Stimulated activated naive CD8-positive, alpha-beta T cell treated with anti-CD3 and anti-CD28 coated beads, Interleukin-15, Interleukin-2, amounts not matched to agents 100 U/mL and 50 U/mL, for 24 hours (primary cell): ENCODE measurements at places on chromosomes 6 and 20.
A peak's percentile ranks its signal among the peaks of the same experiment; 100 is the strongest.

GRCh38 chr6:74557236-74557635, 648.6 kb downstream of the COL12A1 start:
- DNase-seq: no peak

DNA sequence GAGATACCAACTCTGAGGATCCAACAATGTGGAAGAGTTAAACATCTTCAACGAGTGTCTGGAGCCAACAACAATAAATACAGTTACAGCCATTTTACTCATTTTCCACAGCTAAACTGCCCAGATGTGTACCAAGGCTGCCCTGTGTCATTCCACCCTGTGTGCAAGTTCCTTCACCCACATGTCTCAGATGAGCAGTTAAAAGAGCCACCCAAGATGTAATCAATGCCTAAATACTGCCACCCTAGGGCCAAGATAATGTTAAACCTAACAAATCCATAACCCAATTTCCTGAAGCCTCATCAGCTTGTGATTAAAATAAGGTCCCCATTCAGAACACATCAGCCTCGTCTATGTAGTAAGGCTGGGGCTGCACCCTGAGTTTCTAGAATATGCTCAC, 59.9 kb downstream of the GMDS start:
- DNase-seq: no peak

DNA sequence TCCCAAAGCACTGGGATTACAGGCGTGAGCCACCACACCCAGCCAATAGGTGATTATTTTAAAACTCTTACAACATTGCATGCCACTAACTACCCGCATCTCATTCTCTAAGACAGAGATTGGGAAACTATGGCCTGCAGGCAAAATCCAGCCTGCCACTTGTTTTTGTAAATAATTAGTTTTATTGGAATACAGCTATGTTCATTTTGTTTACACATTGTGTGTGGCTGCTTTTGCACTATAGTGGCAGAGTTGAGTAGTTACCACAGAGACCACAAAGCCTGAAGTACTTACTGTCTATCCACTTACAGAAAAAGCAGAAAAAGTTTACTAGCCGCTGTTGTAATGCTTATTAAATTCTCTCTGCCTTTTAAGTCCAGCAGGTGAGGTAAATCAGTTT, 16.4 kb upstream of the PKIG start:
- DNase-seq: no peak

- no peak for DNase-seq
Observed at GRCh38 chr20:54062812-54063280, 7.5 kb downstream of the BCAS1 start.

DNA sequence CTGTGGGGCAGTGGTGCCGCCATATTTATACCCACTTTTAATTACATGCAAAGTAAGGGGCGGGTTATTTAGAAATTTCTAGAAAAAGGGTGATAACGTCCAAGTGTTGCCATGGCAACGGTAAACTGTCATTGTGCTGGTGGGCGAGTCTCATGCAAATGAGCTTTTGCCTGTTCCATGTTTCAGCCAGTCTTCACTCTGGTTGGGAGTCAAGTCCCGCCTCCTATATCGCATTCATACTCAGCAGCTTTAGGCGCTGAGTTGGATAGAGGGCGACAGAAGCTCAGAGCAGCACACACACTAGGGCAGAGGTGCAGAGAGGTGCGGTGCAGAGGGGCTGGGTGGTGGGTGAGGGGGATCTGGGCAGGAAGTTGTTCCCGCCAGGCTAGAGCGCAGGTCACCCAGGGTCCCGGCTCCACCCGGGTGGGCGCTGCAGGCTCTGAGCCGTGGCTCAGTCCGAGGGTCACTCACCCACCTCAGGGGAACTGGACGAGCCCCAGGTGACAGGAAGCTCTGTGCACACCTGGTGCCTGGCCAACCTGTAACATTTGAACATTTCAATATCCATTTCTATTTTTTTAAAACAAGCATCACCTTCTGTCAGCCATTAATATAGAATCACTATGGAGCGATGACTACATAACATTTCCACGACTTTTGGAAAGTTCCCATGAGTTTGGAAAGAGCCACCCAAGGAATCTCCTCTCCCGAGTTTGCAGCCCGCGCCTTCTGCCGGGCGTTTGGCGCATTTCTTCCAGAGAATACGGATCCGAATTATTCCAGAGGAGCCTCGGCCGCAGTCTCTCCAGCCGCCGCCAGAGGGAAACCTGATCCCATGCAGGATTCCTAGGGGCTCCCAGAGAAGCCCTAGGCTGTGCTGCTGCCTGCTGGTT, 89.1 kb upstream of the PHACTR3 start:
- DNase-seq: peak; percentile 47

DNA sequence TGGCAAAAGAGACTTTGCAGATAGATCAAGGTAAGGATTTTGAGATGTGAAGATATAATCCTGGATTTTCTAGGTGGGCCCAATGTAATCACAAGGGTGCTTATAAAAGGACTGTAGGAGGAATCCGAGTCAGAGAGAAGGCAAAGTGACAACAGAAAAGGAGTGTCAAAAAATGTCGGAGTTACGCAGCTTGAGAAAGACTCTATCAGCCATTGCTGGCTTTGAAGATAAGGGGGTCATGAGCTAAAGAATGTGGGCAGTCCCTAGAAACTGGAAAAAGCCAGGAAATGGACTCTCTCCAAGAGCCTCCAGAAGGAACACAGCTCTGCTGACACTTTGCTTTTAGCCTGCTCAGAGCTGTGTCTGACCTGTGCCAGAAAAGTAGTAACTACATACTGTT, 8.7 kb upstream of the RWDD1 start:
- no peak for DNase-seq

DNA sequence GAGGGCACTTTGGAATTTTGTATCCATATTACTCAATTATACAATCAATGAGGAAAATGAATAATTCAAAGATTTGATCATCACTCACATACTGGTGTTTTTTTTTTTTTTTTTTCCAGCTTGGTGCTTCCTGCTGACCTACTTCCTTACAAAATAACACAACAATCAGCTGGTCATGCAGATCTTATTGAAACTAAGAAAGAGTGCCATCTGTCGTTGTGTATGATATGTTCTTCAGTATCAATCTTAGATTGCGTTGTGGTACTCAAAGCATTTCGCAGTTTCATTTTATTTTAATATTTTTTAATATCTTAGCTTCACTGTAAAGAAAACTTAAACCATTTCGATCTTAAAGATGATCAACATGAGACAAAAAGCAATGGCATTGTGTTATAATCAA, 155.6 kb downstream of the OGFRL1 start:
- DNase-seq: no peak

GRCh38 chr6:160139420-160139851, 17.8 kb downstream of the SLC22A1 start:
- no peak for DNase-seq

DNA sequence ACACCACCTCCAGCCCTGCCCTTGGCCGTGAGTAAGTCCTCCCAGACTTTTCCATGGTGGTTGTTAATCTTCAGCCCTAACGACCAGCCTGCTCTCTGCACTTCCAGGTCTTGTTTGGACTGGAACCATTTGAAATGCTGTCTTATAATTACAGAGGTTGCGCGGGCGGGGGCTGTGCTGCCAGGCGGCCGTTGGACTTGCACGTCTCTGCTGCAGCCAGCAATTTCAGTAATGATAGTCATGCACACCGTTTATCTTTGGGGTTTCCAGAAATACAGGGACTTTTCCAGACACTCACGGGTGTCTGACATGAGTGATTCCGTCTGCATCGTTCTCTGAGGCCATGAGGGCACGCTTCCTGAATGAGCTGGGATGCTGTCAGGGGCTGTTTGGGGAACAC, 118.2 kb downstream of the BMP7 start:
- DNase-seq: no peak

DNA sequence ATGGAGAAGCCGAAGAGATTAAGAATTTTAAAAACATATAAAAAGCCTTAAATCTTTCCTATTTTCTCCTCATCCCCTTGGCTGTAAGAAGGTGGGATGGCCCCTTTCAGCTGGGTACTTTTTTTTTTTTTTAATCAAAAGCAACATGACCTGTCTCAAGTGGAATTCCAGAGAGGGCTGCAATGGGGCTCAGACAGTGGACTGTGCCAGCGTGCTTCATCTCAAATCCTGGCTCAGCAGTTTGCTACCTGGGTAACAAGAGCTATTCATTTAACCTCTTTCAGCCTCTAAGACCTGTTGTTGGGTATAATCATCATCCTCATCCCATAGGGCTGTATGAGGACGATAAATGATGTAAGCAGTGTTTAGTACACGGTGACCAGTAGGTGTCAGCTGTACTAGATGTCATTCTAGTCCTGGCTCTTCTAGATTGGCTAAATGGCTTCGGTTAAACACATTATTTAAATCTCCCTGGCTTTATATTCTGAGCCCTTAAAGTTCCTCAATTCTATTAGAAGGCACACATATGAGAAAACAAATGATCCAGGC, 6.9 kb upstream of the PPP1R3G start:
- DNase-seq: no peak

GRCh38 chr6:43772681-43773049, 2.7 kb downstream of the VEGFA start:
- peak; percentile 30 for DNase-seq

DNA sequence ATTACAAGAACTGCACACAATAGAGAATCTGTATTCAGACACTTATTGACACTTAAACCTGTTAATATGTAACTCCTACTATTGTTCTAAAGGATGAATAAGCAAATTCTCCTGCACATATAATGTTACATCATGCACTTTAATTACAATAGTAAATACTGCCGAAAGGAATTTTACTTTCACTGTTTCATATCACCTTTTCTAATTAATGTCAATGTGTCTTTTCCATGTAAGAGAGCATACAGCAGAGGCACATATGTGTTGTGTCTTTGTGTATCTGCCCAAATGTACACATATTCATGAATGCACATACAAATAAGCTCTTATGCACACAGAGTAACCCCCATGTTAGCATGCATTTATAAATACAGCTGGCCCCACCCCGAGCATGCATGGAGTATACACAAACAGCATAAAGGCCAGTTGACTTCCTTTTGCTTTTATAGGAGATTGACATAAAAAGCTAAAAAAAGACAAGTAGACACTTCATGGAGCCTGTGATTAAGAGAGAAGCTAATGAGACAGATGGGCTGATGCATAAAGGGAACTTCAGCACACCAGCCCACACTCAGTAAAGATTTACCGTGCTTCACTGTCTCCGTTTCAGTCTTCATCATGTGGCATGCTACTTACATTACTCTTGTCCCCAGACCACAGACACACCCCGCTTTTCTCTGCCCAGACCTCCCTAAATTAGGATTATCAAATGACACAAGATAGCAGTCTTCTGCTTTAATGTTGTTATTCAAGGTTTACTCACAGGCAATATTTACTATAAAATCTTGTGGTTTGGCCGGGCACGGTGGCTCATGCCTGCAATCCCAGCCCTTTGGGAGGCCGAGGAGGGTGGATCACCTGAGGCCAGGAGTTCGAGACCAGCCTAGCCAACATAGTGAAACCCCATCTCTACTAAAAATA, 184.6 kb downstream of the ATXN1 start:
- no peak for DNase-seq

DNA sequence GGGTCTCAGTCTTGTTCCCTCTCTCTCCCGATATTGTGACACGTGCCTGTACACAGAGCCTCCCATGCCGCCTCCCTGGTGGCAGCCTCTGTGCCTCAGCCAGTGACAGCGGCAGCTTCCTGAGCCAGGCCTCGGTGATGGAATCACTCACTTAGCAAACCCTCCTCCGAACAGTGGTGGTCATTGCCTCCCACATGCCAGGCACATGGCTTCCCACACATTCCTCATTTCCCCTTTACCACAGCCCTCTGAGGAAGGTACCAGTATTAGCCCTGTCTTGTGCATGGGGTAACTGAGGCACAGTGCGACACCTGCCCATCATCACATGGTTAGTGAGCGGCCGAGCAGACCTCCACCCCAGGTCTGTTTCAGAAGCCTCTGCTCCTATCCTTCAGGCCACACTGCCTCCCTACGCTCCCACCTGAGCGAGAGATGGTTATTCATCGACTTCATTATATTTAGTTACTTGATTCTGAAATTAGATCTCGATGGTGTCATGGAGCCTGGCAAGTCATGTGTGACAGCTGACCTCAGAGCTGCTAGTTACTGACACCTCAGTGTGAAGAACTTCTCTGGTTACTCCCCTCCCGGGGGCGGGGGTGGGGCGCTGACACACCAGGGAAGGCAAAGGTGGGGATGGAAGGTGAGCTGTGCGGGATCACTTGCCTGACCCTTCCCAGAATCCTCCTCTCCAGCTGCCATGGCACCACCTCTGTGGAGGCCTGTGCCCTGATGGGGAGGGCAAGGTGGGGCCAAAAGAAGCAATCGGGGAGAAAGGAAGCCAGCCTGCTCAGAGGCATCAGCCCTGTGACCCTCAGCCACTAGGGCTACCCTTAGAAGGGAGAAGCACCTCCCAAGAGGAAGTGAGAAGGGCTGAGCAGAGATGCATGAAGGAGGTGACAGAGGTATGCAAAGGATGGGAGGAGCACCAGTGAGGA, 17.9 kb downstream of the MDGA1 start:
- DNase-seq: no peak

DNA sequence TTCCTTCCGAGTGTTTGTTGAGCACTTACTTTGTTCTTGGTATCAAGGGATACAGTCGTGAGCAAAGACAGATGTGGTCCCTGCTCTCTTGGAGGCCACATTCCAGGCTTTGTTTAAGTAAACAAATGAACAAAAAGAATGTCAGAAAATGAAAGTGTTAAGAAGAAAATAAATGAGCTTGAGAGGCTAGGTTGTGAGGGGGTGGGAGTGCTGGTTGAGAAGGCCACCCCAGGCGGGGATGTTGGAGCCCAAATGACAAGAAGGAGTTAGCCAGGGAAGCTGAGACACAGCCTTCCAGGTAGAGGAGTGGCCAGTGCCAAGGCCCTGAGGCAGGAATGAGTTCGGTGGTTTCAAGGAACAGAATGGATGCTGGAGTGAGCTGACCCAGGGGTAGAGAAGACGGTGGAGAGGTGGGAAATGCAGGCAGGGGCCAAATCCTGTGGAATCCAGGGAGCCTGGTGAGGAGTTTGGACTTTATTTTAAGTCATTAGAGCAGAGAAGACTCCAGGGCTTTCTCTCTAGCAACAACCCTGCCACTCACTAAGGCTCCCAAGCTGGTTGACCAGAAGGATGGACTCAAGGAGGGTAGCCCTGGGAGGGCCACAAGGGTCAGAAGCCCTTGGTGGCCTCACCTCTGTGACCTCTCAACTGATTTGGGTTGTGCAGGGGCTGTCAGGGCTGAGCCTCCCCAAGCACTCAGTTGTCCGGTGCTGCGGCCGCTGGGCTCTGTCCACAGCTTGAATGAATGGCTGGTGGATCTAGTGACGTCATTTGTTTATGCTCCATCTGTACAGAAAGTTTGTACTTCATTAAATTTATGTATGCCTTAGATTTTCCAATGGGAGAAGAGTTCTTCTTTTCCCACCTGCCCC, 66.0 kb upstream of the STX16 start:
- no peak for DNase-seq
